Ovary (tissue), 10 donors: ENCODE measurements at places on chromosomes 12 and 14. TPM values are rescaled to one million over a fixed set of nuclear protein-coding genes. Genes with fewer than 3 reads are reported as not detected.

CELA1 gene
- polyA plus RNA-seq: not detected

DNA sequence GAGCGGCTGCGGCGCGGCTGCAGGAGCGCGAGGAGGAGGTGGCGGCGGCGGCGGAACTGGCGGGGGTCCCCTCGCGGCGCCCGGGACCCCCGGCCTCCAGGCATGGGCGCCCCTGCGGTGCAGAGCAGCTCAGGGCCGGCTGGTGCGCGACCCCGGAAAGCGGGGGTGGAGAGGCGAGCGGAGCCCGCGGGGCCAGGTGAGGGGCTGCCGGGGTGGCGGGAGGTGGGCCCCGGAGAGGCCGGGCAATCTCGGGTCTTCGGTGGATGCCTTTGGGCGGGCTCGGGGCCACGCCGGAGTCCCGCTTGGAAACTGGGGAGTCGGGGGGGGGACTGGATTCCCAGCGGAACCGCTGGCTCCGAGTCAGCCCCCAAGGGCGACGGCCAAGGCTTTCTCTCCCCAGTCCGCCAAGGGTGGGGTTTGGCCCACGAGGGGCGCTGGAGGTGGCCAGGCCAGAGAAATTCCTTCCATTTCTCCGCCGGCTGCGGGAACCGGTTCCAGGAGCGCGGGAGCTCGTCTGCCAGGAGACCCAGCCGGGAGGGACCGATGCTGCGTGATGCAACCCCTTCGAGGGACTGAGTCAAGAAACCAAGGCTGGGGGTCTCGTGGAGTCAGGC, 13.9 kb upstream of the NR4A1 start:
- peak; percentile 86 for DNase-seq

GRCh38 chr12:69225251-69225910, 14.0 kb upstream of the CPSF6 start:
- DNase-seq: no peak

RNASE13 gene
- not detected for polyA plus RNA-seq

- DNase-seq: no peak
Measured at GRCh38 chr12:44847888-44848702, 28.0 kb downstream of the NELL2 start.
